ENCODE measurements at places on chromosomes 12 and 14.

DNA sequence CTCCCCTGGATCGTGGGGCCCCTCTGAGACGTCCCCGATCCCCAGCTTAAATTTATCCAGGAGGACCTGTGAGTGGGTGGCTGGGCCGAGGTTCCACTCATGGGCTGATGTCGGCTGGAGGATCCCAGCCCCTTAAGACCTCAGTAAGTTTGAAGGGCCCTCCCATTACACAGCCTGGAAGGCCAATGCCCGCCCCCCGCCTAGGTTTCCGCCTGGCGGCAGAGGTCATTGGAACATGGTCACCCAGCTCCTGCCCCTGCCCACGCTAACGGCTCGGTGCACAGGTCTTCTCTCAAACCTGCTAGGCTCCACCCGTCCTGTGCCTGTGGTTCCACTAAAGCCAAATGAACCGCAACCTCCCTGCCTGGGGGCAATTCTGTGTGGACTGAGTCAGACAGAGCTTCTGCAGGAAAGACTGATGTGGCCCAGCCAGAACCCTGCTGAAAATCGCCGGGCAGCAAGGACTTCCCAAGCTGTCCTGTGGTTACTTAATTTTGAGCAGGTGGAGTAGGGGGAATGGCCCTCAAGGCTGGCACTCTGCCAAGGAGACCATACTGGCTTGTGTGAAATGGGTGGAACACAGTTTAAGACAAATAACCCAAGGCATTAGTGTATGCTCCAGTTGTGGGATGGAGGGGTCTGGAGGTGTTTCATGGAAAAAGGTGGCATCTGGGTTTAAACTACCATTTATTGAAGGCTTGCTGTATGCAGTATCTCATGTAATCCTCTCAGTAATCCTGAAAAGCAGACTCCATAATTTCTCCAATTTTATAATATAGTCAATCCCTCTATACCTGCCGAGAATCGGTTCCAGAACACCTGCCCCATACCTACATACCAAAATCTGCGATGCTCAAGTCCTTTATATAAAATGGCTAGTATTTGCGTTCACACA, 903 bp upstream of the NT5DC3 start:
- peak; percentile 14 for DNase-seq

DNA sequence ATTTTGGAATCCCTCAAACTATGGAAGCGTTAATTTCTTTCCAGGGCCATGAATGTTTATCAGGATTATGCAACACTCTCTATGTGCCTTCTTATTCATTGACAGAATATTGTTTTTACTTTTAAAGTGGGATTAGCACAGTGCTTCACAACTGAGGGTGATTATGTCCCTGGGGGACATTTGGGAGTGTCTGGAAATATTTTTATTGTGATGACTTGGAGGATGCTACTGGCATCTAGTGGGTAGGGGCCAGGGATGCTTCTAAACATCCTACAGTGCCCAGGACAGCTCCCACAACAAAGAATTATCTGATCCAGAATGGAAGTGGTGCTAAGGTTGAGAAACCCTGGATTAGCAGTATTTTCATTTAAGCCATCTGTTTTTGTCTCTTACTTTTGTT, 338.5 kb upstream of the SOX5 start:
- no peak for DNase-seq

DNA sequence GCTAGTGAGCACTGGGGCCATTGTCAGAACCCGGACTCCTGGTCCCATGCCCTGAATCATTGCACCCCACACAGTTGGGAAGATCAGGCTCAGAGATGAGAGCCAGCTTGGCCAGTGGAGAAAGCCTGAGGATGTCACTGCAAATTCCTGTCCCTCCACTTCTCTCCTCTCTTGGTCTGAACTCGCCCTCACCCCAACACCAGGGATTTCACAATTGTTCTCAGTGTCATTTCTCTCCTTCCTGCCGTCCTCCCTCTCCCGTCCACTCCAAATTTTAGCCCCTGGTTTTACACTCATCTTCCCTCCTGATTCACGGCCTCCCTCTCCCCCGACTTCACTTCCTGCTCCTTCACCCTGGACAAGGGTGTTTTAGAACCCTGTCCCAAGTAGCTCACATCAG, 11.1 kb downstream of the KRT75 start:
- DNase-seq, result no peak

DNA sequence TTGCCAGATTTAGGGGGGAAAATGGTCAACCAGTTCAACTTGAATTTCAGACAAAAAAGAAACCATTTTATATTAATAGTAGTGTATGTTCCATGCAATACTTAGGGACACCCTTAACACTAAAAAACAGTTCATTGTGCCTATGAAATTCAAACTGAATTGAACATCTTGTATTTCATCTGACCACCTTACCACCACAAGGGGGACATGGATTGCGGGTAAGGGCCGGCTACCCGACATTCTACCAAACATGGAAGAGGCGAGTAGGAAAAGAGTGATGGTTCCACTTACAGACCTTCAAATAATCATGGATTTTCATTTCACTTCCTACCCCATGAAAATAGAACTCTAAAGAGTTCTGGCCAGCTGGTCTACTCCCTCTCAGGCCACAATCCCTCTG, 10.3 kb upstream of the STK38L start:
- no peak for DNase-seq

DNA sequence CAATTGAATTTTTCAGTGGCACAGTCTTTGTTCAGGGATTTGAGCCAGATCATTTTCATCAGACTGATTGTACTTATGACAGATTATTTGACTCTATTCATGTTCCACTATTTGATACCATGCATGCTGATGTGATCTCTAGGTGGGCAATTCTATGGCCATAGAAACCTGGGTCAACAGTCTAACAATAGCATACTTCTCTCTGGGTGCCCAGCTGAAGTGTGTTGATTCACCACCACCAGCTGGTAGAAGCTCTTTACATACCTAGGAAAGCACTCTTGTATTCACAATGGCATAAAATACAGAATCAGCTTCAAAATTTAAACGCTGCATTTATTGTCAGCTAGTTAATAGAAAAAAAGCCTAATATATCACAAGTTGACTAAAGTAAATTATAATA, 90.2 kb upstream of the TMTC2 start:
- DNase-seq, result no peak

DNA sequence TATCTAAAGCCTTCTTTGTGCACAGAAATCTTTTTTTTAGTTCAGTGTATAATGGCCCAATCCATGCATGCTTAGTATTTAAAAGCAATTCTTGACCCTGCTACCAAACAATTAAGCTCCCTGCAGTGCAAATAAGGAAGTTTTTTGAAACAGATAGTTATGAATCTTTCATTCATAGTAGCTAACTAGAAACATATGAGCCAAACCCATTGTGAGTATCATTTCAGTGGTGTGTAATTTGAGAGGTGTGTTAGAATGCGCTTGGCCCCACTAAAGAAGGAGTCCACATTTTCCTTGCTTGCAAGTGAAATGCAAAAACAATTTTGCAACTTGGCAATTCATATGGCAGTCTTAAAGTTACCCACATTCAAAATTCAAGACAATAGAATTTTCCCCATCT, 14.4 kb downstream of the EPS8 start:
- DNase-seq, result no peak

GRCh38 chr12:92192360-92192759, 46.7 kb upstream of the BTG1 start:
- DNase-seq, result no peak

DNA sequence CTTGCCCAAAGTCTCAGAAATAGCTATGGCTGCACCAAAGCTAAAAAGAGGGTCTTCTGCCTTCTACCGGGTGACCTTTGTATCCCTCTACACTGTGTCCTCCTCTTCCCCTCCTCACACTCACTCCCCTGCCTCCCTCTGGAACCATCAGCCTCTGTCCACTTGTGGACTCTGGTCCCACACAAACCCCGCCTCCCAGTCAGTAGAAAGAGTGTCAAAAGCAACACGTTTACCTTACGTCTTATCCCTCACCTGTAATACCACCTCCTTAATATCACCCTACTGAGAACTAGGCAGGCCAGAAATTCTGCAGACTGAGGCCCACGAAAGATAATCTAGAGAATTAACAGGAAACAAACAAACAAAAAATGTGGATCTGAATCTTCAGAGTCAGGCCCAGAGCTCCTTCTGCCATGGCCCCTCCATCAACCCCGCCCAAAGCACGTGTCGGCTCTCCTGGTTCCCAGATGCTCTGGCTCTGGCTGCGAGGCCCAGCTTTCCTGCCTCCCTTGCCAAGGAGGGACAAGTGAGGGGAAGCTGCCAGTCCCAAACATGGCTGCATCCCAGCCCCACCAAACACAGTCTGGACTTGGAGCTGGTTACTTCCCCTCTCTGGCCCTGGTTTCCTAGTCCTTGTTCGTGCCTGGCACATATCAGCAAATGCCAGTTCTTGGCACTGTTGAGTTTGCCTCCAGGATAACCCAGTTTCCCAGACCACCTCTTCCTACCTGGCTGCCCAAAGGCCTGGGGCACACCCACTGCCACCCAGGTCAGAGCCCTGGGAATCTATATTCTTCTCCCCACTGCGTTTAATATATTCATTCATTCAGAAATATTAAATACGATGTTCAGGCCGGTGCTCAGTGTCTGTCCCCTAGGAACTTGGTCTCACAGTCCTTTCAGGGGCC, 2.7 kb downstream of the ACTN1 start:
- DNase-seq, result no peak

- no peak for DNase-seq
Measured at GRCh38 chr12:15244341-15244740, 23.1 kb upstream of the RERG start.

GRCh38 chr12:75938189-75938588, 93.4 kb downstream of the PHLDA1 start:
- DNase-seq, result no peak

DNA sequence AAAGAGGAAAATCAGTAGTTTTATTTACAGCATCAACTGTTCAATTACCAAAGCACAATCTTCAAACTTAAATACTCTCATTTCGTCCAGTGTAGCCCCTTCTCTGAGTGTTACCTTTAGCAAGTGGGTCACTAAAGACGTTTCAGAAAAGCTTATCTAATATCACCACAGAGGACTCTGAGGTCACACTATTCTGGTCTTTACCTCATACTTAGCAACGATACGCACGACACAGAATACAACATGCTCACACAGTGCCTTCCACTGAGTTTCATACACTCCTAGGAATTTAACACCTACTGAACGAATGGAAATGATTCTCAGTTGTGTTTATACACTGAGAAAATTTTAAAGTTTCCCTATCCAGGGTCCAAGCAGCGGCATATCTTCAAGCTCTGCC, 2.0 kb downstream of the SYT10 start:
- no peak for DNase-seq

DNA sequence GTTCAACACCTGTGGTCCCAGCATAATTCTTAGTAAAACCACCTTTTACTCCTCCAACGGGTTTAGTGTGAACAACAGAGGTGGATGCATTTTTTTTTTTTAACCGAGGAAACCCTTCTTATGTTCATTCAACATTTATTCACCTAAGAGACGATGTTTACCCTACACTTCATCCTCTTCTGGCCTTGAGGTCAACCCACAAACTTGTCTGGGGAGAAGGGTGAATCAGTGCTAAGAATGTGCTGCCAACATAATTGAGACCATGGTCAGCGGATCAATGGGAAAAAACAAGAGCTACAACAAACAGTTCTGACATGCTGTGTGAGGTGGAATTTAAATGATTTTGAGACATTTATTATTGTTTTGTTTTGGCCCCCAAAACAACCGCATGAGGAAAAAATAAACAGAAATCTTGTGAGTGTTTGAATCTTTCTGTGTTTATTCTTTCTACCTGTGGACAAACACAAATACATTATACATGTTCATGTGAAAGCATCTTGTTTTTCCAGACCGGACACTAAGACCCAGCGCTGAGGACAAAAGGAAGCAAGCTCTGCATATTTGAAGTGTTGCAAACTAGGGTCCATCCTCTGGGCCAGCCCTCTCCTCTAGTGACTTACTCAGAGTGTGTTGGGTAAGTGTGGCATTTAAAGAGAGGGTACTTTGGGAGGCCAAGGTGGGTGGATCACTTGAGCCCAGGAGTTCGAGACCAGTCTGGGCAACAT, 5.1 kb upstream of the USP30 start:
- DNase-seq, result no peak

GRCh38 chr12:124009781-124010180, 36.8 kb downstream of the ZNF664 start:
- no peak for DNase-seq

DNA sequence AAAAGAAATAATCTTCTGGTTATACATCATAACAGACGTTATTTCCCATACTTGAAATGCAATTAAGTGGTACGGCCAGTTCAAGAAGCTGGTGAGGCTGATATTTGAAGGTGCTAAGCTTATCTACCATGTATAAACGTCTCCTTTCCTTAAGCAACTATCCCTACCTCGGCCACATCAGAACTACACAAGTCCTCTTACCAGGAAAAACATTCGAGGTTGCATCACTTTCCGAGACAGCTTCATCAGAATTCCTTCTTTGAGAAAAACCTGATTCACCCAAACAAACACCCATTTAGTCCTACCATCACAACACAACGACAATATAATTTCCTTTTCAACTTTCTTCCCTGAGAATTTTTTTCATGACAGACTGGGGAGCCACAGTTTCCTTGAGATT, 33.9 kb upstream of the NR2C1 start:
- DNase-seq, result no peak

DNA sequence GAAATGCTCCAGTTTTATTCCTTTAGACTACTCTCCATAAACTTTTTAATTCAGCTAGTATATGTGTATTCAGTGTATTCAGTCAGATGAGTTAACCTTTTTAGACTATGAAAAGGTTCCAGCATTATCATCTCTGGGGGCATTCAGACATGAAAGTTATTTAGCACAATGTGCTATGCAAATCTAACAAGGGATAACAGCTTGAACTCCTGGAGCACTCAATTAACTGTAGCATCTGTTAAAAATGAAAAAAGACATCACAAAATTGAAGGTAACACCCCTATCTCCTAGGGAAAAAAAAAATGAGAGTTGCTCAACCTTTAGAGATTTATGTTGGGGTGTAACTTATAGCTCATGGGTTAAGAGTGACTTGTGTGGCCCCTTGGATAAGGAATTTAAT, 211.5 kb downstream of the PHLDA1 start:
- DNase-seq, result no peak

DNA sequence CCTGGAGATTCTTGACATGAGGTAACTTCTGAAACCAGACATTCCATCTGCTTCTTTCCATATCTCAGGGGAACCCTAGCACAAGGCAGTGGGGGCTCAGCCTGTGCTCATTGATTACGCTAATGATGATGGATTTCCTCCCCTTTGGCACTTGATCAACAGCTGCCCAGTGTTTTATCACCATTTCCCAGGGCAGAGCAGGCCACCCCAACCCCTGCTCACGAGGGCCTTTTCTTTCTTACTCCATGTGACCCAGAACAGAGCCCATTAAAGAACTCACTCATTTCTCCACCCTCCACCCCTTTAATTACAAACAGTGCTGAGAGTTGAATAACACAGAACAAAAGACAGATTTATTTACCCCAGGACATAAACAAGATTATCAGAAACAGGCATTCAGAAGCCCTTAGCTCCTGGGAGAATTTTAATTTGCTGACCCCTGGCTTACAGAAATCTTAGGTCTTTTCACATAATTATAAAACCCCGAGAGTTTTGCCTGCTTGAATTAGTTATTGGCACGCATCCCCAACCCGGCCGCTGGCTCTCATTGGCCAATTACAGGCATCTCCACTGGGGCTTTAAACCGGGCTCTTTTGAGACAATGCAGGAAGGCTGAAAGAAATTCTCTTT, 32.0 kb upstream of the CCDC60 start:
- DNase-seq, result no peak

- no peak for DNase-seq
Measured at GRCh38 chr12:7354529-7354928, 50.7 kb downstream of the ACSM4 start.

Data from activated gamma-delta T cell treated with Interleukin-2 at 50 U/mL for 16 hours (primary cell).